Activated naive CD4-positive, alpha-beta T cell (primary cell): ENCODE measurements at places on chromosomes 16 and 17.

- no peak for DNase-seq
Observed at GRCh38 chr16:87309620-87310525, 7.3 kb downstream of the C16orf95 start.

- peak; percentile 93 for DNase-seq
Observed at GRCh38 chr17:65556014-65556909, 5.2 kb downstream of the AXIN2 start.

DNA sequence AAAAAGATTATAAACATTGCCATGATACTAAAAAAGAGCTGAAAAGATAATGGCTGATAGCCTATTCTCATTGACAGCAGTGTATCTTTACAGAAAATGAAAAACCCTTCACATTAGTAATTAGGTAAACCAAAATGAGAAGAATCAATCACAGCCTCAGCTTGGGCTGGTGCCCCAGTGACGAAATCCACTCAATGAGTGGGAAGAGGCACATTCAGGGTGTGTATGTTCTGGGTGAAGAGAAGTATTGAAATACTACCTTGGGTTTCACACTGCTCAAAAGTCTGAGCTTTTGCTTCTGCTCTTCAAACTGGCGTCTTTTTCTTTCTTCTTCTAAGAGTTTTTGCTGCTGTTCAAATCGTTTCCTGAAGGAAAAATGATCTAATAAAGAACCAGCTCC, 24.2 kb downstream of the SYNRG start:
- no peak for DNase-seq

GRCh38 chr17:66833201-66833600, 1.7 kb upstream of the CACNG5 start:
- DNase-seq, result no peak

GRCh38 chr17:51456942-51457341, 196.6 kb downstream of the UTP18 start:
- DNase-seq, result no peak

DNA sequence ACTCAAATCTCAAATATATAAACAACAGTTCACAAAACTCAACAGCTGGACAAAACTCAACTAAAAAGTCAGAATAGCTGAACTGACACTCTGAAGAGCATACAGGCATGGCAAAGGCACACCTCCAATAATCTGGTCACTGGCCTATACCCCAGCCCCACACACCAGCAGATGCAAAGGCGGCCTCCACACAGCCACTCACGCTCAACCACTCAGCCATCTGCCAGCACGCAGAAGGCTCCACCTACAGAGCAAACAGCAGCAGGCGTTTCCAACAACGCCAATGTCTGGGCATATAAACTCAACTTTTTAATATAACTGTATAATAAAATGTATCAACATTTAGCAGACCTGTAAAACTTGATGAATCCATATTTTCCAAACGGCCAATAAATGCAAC, 17.2 kb downstream of the USP7 start:
- no peak for DNase-seq

DNA sequence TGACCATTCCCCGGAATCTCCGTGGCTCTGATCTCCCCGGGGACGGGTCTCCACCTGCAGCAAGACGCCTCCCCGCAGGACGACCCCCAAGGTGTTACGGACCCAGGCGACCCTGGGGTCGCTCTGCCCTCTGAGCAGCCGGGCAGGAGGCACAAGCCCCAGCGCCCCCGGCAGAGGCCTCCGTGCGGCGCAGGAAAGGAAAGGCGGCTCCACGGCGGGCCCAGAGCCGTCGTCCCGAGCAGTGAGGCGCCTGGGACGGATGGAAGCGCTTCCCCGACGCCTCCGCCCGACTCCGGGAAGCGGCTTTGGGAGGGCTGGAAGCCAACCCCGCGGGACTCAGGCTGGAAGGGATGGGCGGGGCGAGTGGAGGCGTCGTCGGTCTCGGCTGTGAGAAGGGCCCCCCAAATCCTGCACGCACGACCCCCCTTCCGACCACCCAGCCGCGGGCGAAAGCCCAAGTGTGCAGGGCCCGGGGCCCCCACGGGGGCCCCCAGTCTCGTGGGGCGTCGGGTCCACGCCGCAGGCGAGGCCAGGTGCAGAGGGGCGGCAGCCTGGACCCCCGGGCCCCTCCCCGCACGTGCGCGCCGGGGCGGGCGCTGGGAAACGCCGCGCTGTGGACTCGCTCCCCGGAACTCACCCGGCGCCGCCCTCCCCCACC, 32.7 kb upstream of the RPH3AL start:
- DNase-seq, result no peak

DNA sequence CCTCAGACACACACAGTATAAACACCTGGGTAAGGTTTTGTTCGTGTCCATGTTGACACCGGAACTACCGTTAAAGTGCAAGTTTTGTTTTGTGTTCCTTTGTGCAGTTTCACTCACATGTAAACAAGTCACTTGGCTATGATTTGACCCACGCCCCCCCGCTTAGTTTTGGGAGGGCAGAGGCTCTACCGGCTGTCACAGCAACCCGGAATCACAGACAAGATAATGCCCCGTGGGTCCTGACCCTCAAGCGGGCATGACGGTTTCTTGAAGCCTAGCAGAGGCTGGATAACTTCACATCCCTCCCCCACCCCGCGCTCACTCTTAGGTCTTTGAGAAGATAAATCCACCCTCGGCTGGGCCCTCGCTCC, 1.7 kb downstream of the RASD1 start:
- no peak for DNase-seq

DNA sequence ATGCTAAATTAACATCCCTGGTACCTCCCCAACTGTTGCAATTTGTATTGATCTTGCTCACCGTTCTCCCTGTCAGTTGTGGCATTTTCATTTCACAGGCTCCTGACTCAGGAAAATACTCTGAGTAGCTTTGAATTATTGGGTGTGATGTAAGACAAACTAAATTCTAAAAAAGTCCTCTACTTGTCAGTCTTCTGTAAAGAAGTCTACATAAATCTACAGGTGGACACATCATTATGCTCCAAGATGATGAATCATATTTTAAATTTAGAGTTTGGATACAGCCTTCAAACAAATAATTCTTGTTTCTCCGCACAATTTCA, 47.2 kb downstream of the MARCHF10 start:
- DNase-seq, result no peak
